Liver (tissue), 10 donors: ENCODE measurements at places on chromosomes 11 and 22. TPM values are rescaled to one million over a fixed set of nuclear protein-coding genes. Genes with fewer than 3 reads are reported as not detected.

DNA sequence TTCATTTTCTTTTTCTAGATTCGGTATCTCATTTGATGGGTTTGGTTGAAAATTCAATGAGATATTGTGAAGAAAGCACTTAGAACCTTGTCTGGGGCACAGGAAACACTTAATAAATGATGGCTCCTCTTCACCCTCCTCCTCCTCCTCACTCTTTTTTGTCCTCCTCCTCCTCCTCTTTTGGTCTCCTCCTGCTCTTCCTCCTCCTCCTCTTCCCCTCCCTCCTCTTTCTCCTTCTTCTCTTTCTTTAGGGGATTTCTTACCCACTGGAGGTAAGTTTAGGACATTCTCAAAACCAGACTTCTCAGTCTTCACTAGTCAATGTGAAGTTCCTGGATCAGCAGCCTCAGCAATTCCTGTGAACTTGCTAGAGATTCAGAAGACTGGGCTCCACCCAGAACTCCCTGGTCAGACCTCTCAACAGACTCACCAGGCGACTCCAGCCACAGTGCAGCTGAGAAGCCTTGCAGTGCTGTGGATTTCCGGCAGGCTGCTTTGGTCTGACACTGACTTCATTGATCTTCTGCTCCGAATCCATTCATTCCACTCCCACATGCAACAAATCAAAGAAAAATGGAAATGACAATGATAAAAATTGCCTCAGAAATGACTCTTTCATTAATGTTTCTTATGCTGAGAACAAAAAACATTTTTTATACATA is 368.6 kb upstream of the B3GAT1 start:
- H3K4me1 ChIP-seq: peaks cover 1% of the 10 kb centered on the region
- H3K27me3 ChIP-seq: no peaks in the 10 kb centered on the region
- H3K4me3 ChIP-seq: no peak overlapping the region
- no peak for DNase-seq
- H3K36me3 ChIP-seq: no peaks in the 10 kb centered on the region

DNA sequence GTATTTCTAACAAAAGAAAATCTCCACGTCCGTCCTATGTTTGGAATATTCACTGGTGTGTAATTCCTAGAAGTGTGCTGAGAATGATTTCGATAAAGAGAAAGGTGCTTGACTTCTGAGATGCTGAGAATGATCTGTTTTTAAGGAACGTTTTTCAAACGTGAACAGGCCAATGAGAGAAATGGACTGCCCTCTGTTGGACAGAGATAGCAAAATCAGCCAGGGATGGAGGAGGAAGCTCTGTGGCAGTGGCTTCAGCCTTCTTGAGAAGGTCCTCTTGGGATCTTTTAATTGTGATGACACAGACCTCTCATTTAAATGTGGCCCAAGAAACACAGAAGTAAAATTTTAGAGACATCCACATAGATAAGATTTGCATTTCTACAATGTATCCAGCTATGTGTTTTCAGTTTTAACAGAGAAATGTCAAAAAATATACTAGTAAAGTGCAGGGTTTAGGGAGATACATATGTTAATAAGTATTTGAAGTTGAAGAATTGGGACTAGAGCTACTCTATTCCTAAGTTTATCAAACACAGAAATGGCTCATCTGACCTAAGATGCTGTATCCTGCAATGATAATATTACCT is 84.0 kb upstream of the RCN1 start:
- H3K27me3 ChIP-seq: no peaks in the 10 kb centered on the region
- H3K4me1 ChIP-seq: no peaks in the 10 kb centered on the region
- no peak overlapping the region for H3K4me3 ChIP-seq
- no peaks in the 10 kb centered on the region for H3K36me3 ChIP-seq
- DNase-seq: no peak

Gene DTX4
- 10.6 TPM for total RNA-seq

DNA sequence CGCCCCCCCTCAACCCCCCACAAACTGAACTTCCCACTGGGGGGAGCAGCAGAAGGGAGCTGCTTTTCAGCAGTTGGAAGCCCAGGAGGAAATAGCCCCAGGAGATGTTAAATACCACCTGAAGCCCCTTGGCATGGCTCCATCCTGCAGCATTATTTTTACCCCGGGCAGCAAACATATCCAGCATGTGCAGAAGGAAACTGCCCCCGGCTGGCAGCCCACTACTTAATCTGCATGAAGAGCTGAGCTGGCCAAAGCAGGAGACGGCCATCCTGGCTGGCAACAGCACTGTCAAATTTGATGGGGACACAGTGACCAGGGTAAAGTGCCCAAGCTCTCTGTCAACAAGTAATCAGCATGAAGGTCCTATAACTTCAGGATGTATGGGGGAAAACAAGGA is 32.0 kb downstream of the BUD13 start:
- H3K27me3 ChIP-seq: no peaks in the 10 kb centered on the region
- DNase-seq: no peak
- no peaks in the 10 kb centered on the region for H3K36me3 ChIP-seq
- no peak overlapping the region for H3K4me3 ChIP-seq

GRCh38 chr22:42396621-42397331 is 35.4 kb downstream of the NFAM1 start:
- H3K27ac ChIP-seq: peak overlapping the region; percentile 61
- H3K4me3 ChIP-seq: no peak overlapping the region
- H3K36me3 ChIP-seq: no peaks in the 10 kb centered on the region
- DNase-seq: no peak
- H3K4me1 ChIP-seq: no peaks in the 10 kb centered on the region

- DNase-seq: peak; percentile 42
- peaks cover 31% of the 10 kb centered on the region for H3K4me1 ChIP-seq
- no peaks in the 10 kb centered on the region for H3K27me3 ChIP-seq
- H3K27ac ChIP-seq: no peak overlapping the region
- H3K4me3 ChIP-seq: no peak overlapping the region
Observed at GRCh38 chr11:14537134-14537599, 17.0 kb upstream of the PSMA1 start.

GRCh38 chr11:125313271-125314219 is 149.0 kb downstream of the PKNOX2 start:
- DNase-seq: no peak
- no peaks in the 10 kb centered on the region for H3K27me3 ChIP-seq
- no peak overlapping the region for H3K27ac ChIP-seq
- no peaks in the 10 kb centered on the region for H3K36me3 ChIP-seq
- no peaks in the 10 kb centered on the region for H3K4me1 ChIP-seq

Gene BATF2
- total RNA-seq: 0.51 TPM

DNA sequence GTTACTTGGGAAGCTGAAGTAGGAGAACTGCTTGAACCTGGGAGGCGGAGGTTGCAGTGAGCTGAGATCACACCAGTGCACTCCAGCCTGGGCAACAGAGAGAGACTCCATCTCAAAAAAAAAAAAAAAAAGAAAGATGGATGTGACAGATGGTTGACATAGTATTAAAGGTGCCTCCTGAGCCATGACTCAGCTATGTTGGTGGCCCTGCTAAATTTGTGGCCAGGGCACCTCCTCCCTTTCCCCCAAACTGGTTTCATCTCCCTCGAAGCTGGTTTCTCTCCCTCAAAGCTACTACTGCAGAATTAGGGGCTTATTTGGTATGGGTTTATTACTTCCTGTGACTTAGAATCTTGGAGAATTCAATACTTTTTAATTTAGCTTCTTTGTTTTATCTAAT is 31.5 kb downstream of the SDHD start:
- no peaks in the 10 kb centered on the region for H3K27me3 ChIP-seq
- no peak overlapping the region for H3K4me3 ChIP-seq
- H3K36me3 ChIP-seq: no peaks in the 10 kb centered on the region
- no peak overlapping the region for H3K27ac ChIP-seq
- no peak for DNase-seq
- no peaks in the 10 kb centered on the region for H3K4me1 ChIP-seq

GRCh38 chr11:100910808-100911207 is 218.8 kb downstream of the PGR start:
- H3K36me3 ChIP-seq: peaks cover 3% of the 10 kb centered on the region
- H3K4me1 ChIP-seq: no peaks in the 10 kb centered on the region
- no peaks in the 10 kb centered on the region for H3K27me3 ChIP-seq

GRCh38 chr11:107957109-107957588 is 28.9 kb downstream of the RAB39A start:
- no peaks in the 10 kb centered on the region for H3K4me1 ChIP-seq
- H3K27me3 ChIP-seq: no peaks in the 10 kb centered on the region
- H3K36me3 ChIP-seq: no peaks in the 10 kb centered on the region
- no peak overlapping the region for H3K27ac ChIP-seq

GRCh38 chr11:35210876-35211546 is 72.0 kb downstream of the CD44 start:
- H3K27ac ChIP-seq: no peak overlapping the region
- no peak for DNase-seq
- H3K36me3 ChIP-seq: no peaks in the 10 kb centered on the region
- H3K4me3 ChIP-seq: no peak overlapping the region
- no peaks in the 10 kb centered on the region for H3K27me3 ChIP-seq
- H3K4me1 ChIP-seq: no peaks in the 10 kb centered on the region

- peaks cover 8% of the 10 kb centered on the region for H3K4me1 ChIP-seq
- DNase-seq: peak; percentile 35
- peak overlapping the region; percentile 56 for H3K27ac ChIP-seq
- H3K4me3 ChIP-seq: no peak overlapping the region
- H3K27me3 ChIP-seq: no peaks in the 10 kb centered on the region
- no peaks in the 10 kb centered on the region for H3K36me3 ChIP-seq
Observed at GRCh38 chr11:19595840-19596751, 116.5 kb upstream of the NAV2 start.

GRCh38 chr11:86050196-86050709 is 18.6 kb downstream of the PICALM start:
- H3K36me3 ChIP-seq: no peaks in the 10 kb centered on the region
- no peak for DNase-seq
- no peak overlapping the region for H3K4me3 ChIP-seq

Gene POU2AF3
- total RNA-seq: 0.65 TPM

Gene C11orf97
- total RNA-seq: not detected

Gene CD44
- total RNA-seq: 16.7 TPM
